ENCODE measurements at places on chromosomes 5 and 9.
A peak's percentile ranks its signal among the peaks of the same experiment; 100 is the strongest.

- DNase-seq = no peak
Measured at GRCh38 chr9:125772740-125773139, 25.6 kb downstream of the PBX3 start.

- no peak for DNase-seq
Measured at GRCh38 chr9:98255061-98255577, 330 bp downstream of the TBC1D2 start.

GRCh38 chr5:157864067-157864466, 5.1 kb upstream of the CLINT1 start:
- peak; percentile 35 for DNase-seq

- DNase-seq = no peak
Measured at GRCh38 chr5:133827830-133828229, 140.6 kb downstream of the C5orf15 start.

Data from iPS DF 19.7 (cell line).